ENCODE measurements at places on chromosomes 4 and X.

- DNase-seq: no peak
Measured at GRCh38 chr4:55326629-55327028, 19.4 kb upstream of the SRD5A3 start.

- DNase-seq: no peak
Measured at GRCh38 chr4:165209796-165210195, 2.4 kb downstream of the KLHL2 start.

GRCh38 chrX:140064993-140065392 is 99.7 kb upstream of the CXorf66 start:
- no peak for DNase-seq

- DNase-seq: no peak
Measured at GRCh38 chr4:25654031-25654970, 1.4 kb upstream of the SLC34A2 start.

GRCh38 chrX:68985135-68985755 is 156.4 kb downstream of the EFNB1 start:
- DNase-seq: no peak

- no peak for DNase-seq
Measured at GRCh38 chr4:26729027-26729426, 131.6 kb upstream of the STIM2 start.

- no peak for DNase-seq
Measured at GRCh38 chr4:1752284-1753041, 31.1 kb downstream of the TACC3 start.

DNA sequence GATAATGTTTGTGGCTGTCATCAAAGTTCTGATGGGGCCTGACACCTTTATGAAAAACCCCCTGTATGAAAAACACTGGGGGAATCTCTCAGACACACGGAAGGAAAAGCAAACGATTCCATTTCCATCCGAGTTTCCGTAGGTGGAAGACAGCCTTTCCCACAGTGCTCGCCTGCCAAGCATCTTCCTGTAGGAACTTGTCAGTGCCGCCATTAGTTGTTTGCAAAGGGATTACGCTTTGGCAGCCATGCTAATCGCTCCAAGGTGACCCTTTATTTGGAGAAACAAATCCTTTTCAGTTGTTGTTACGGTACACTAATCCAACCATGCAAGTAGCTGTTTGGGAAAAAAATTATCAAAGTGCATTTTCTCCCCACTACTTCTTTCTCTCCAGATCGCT is 44.4 kb upstream of the STOX2 start:
- DNase-seq: no peak

GRCh38 chrX:989959-990510 is 222.4 kb downstream of the CRLF2 start:
- peak; percentile 25 for DNase-seq

DNA sequence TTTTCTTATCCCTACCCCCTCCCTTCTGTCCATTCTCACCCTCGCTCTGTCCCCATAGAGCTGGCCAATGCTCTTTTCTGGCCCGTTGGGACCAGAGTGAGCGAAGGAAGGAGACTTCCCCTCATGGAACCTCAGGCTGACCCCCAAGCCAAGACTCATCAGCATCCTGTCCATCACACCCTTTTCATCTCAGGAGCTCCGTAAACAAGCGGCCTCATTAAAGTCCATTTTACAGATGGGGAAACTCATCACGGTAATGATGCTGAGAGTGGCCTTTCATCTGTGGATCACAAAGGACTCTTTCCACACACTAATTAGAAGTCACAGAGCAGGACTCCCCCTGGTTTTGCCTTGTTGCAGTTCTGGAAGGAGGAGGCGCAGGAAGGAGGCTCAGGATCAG is 67.4 kb upstream of the SLC34A2 start:
- DNase-seq: no peak

DNA sequence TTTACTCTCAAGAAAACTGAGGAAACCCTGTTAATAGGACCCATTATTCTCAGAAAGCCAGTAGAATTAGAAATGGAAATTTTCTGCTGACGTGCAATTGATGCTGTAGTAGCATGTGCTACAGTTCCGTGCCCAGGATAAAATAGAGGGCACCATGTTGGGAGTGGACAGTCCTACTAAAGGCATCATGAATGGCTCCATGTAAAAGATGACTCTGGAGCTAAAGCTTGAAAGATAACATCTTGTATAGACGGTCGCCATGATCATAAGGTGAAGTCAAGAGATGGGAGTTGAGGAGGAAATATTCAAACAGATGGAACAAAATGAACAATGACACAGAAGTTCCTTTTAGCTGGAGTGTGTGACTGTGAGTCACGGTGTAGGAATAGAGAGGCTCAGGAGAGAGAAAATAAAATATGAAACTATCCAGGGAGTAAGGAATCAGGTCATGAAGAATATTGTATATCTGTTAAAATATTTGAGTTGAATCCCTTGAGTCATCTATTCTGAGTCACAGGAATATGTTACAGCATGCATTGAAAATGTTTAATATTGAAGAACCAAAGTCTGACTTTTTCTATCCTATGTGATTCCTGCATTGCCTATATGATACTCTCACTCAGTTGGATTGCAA is 31.8 kb downstream of the ANXA10 start:
- no peak for DNase-seq

DNA sequence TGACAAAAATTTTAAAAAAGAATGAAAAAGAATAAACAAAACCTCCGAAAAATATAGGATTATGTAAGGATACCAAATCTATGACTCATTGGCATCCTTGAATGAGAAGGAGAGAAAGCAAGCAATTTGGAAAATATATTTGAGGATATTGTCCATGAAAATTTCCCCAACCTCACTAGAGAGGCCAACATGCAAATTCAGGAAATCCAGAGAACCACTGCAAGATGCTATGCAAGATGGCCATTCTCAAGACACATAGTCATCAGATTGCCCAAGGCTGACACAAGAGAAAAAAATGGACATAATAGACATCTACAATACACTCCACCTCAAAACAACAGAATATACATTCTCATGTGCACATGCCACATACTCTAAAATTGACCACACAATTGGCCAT is 135.9 kb upstream of the SPANXB1 start:
- DNase-seq: no peak

DNA sequence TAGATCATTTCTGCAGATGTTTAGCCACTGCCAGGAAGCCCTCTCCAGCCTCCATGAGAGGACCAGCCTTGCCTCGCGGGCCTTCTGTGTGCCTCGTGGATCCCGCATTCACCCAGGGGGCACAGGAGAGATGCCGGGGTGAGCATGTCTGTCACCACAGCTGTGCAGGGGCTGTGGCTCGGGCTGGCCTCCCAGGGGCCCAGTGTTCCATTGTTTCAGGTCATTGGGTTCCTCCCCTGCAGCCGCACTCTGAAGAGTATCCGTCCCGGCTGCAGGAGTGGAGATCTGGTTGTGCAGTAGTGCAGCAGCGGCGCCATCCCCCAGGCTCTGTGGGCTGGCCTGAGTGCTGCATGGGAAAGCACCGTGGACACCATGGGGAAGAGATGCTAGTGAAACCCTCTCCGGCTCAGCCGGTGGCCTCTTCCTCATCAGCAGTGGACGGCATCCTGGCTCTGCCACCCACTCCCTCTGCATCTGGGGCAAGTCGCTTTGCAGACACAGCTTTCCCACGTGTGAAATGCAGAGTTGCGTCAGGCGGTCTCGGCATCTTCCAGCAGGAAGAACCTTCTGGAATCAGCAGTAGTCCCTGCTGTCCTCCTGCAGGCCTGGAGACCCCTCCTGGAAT is 29.1 kb downstream of the TBC1D14 start:
- DNase-seq: no peak

DNA sequence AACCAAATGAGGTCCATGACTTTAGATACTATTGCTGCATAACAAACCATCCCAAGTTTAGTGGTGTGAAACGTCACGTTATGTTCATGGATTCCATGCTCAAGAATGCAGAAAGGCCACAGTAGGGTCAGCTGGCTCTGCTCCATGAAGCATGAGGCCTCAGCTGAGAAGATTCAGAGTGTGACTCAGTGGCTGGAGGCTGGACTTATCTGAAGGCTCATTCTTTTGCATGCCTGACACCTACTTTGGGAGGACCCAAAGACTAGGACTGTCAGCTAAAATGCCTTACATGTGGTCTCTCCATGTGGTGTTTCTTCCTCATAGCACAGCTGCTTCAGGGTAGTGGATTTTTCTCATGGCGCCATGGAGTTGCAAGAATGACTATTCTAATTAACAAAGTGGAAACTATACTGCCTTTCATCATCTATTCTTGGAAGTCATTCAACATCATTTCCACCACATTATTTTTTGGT is 11.5 kb upstream of the CCDC149 start:
- DNase-seq: peak; percentile 88

- DNase-seq: peak; percentile 82
Measured at GRCh38 chr4:25702848-25703247, 47.2 kb downstream of the SLC34A2 start.

DNA sequence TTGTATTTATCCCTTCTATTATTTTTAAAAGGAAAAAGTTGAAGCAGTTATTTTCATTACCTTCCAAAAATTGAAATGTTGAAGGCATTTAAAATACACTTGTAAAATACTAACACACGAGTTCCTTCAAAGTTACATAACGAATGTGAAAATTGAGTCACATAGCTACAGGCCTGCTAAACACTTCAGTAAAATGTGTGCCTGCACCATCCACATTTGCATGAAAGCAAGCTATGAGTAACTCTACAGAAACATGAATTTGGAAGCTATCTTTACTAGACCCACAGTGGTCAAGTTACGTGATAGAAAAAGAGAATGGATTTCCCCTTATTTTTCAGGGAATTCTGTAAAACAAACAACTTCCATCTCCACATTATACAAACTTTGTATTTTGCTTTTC is 1148.8 kb upstream of the PCDH7 start:
- no peak for DNase-seq

DNA sequence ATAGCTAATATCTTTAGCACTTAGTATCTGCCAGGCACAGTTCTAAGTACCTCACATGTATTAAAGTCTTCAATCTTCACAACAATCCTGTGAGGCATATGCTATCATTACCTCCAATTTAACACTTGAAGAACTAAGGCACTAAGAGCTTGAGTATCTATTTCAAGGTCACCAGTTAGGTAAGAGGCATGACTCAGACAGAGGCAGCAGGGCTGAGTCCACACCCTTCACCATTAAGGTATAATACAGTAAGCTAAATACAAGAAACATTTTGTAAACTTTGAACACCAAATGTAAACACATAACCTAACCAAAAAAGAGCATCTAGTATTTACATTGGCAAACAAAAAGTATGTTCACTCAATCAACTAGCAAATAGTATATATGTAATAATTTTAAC is 1410.9 kb downstream of the PCDH18 start:
- no peak for DNase-seq

DNA sequence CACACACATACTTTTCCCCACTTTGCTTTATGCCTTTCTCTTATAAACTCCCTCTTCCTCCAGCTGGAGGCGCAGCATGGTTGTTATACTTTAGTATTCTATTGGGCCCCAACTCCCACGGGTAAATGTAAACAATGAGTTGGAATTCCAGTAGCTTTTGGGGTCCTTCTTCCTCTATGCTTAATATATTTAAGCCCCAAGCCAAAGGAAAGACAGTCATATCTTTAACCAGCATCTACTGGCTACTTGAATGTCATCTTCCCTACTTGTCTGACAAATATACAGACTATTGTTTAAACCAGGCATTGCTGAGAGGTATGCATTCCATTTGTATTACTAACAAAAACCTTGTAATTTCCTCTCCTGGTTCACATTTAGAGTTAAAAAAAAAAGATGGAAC is 72.9 kb downstream of the WDR19 start:
- DNase-seq: peak; percentile 27

GRCh38 chr4:121112530-121112929 is 40.2 kb upstream of the NDNF start:
- DNase-seq: no peak

- DNase-seq: no peak
Measured at GRCh38 chrX:109782994-109783700, 50.1 kb upstream of the ACSL4 start.

GRCh38 chr4:6926681-6927478 is 17.3 kb downstream of the TBC1D14 start:
- DNase-seq: no peak

- no peak for DNase-seq
Measured at GRCh38 chr4:13659341-13660070, 32.0 kb upstream of the BOD1L1 start.

DNA sequence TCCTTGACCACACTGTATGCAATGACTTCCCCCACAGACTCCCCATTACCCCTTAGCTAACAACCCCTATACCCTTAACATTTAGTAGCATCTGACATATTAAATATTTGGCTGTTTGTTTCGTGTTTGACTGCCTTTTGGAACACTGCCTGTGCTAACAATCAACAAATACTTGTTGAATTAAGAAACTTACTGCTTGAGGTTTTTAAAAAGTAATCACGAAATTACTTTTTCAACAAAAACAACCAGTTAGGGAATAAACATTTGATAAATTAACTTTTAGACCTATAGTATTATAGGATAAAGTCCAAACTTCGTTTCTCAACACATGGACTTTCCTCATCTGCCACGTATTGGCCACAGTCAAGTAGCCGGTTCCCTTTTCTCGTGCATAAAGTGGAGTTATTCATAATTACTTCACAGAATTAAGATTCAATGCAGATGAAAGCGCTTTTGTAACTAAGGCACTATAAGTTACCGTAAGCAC is 555 bp upstream of the ELMOD2 start:
- DNase-seq: no peak

GRCh38 chrX:34768290-34768689 is 111.2 kb upstream of the TMEM47 start:
- no peak for DNase-seq

DNA sequence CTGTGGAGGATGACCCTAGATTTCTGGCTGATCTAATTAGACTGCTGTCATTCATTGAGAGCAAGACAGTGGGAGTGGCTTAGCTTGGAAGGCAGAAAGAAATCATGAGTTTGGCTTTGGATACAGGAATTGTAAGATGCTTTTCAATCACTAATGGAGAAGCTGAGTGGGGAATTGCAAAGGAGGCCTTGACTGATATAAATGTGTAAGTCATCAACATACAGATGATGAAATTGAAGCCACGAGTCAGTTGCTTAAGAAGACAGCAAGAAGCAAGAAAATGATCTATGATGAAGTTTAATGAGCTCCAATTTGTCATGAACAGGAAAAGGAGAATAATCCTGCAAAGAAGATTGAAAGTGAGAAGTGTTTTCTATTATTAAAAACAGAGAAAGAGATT is 136.7 kb upstream of the C1QTNF7 start:
- DNase-seq: no peak

GRCh38 chr4:150258569-150258968 is 180.3 kb downstream of the DCLK2 start:
- no peak for DNase-seq
